ENCODE measurements at places on chromosomes 7 and 10.

GRCh38 chr10:132571650-132572544 is 34.3 kb downstream of the INPP5A start:
- no peak overlapping the region for H3K4me3 ChIP-seq
- DNase-seq: peak; percentile 92
- no peaks in the 10 kb centered on the region for H3K4me1 ChIP-seq
- H3K27ac ChIP-seq: peak overlapping the region; percentile 60

DNA sequence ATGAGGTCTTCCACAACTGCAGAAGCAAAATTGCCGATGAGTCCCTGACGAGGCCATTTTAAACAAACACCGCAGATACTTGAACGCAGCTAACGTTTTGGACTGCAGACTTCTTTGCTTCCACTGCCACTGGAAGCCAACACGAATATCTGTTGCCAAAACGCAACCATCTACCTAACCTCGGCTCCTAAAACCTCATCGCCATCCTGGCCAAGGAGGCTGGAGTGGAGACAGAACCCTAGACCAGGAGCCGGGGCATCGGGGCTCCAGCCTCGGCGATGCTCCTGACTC is 493 bp downstream of the WDR91 start:
- peak overlapping the region; percentile 96 for H3K27ac ChIP-seq
- peaks cover 28% of the 10 kb centered on the region for H3K4me1 ChIP-seq
- H3K27me3 ChIP-seq: no peaks in the 10 kb centered on the region
- no peaks in the 10 kb centered on the region for H3K36me3 ChIP-seq
- no peak for DNase-seq
- peak overlapping the region; percentile 94 for H3K4me3 ChIP-seq

DNA sequence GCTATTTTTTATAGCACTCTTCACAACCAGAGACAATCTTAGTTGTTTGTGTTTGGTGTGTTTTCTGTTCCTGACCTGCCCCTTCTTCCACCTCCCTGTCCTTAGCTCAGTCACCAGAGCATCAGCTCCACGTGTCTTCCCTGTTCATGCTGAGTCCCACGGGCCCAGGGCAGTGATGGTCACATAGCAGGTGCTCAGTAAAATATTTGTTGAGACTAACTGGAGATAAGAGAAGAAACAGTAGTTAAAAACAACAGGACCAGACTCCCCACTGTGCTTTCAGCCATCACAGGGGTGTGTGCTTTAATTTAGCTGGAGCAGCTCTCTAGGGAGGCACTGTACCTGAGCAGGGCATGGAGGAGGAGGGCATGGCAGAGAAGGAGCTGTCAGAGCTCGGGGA is 307.3 kb upstream of the ZNF32 start:
- peaks cover 12% of the 10 kb centered on the region for H3K27me3 ChIP-seq
- DNase-seq: no peak
- no peaks in the 10 kb centered on the region for H3K4me1 ChIP-seq
- H3K4me3 ChIP-seq: no peak overlapping the region

DNA sequence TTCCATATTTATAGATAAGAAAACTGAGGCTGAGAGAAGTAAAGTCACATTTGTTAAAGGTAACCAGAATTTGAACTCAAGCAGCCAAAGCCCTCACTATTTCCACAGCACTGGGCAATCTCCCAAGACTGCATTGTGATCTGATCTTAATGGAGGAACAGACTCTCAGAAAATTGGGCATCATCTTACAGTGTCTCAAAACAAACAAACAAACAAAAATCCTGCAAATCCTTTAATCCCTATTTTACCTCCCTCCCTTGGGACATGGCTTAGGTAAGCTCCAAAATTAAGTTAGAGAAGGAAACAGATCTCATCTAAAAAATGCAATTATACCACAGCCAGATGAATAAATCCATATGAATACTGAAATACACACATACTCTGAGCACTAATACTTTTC is 57.5 kb downstream of the FHIP2A start:
- peaks cover 19% of the 10 kb centered on the region for H3K27me3 ChIP-seq
- H3K4me1 ChIP-seq: peaks cover 22% of the 10 kb centered on the region
- H3K4me3 ChIP-seq: no peak overlapping the region

DNA sequence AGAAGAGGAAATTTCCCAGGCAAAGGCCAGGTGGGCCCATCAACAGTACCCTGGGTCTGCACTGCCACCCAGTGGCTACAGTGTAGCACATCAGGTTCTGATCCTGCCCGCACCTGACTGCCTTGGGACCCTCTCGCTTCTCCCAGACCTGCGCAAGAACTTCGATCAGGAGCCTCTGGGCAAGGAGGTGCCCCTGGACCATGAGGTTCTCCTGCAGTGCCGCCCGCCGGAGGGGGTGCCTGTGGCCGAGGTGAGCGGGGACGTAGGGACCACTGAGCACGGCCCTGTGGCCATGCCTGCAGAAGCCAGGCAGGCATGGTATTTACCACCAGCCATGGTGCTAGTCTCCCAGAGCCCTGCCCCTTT is 33.9 kb upstream of the SLC29A3 start:
- no peaks in the 10 kb centered on the region for H3K27me3 ChIP-seq
- DNase-seq: peak; percentile 45

DNA sequence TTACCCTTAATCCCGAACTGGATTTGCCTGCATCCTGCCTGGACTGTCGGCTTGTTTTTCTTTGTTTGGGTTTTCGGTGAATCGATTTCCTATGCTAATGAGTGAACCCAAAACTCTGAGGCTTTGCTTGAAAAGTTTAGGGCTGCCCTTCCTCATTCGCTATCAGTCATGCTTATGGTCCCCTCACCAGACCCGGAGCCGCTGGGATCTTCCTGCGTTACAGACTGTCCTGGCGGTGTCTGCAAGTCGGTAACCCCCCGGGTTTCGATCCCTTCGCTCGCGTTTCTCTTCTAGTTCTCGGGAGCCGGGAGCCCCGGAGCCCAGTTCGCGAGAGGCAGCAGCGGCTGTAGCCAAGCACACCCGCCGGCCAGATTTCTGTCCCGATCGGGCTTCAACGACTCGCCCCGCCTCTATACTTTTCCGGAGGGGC is 2.2 kb downstream of the EMX2 start:
- H3K27ac ChIP-seq: peak overlapping the region; percentile 80
- peaks cover 90% of the 10 kb centered on the region for H3K27me3 ChIP-seq
- H3K36me3 ChIP-seq: peaks cover 3% of the 10 kb centered on the region
- no peak overlapping the region for H3K4me3 ChIP-seq

DNA sequence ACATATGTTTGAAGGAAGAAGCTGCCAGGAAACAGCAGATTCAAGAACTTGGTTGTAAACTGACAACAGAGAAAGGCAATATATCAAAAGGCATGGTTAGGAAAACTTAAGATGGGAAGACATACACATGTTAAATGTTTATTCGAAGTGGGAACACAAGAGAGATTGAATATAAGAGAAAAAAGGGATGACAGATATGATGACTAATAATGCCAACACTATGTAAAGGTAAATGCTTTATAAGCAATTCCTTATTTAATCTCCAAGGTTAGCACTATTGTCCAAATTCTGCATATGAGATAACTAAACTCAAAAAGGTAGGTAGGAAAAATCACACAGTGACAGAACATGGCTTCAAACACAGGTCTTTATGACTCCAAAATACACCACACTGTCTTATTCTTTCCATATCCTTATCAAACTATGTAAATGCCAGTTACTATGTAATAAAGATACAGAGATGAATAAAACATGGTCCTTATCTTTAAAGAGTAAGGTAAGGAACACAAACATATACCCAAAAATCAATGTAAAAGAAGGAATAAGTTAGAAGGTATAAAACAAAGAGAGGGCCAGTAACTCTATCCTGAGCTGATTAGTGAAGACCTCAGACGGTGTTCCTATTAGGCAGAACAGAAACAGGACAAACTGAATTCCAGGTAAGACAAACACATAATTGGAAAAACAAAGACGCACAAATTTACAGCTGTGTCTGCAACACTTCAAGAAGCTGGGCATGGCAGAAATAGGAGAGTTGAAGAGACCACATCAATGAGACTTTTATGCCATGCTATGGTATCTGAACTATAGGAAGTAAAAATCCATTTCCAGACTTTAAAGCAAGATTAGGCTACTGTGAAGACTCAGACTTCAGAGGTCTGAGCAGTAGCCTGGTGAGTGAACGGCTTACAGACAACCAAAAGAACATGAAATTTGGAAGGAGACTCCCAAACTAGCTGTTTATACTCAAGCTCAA is 56.1 kb downstream of the ABI1 start:
- no peaks in the 10 kb centered on the region for H3K27me3 ChIP-seq
- peaks cover 43% of the 10 kb centered on the region for H3K4me1 ChIP-seq
- H3K4me3 ChIP-seq: no peak overlapping the region
- peaks cover 33% of the 10 kb centered on the region for H3K36me3 ChIP-seq
- DNase-seq: no peak

DNA sequence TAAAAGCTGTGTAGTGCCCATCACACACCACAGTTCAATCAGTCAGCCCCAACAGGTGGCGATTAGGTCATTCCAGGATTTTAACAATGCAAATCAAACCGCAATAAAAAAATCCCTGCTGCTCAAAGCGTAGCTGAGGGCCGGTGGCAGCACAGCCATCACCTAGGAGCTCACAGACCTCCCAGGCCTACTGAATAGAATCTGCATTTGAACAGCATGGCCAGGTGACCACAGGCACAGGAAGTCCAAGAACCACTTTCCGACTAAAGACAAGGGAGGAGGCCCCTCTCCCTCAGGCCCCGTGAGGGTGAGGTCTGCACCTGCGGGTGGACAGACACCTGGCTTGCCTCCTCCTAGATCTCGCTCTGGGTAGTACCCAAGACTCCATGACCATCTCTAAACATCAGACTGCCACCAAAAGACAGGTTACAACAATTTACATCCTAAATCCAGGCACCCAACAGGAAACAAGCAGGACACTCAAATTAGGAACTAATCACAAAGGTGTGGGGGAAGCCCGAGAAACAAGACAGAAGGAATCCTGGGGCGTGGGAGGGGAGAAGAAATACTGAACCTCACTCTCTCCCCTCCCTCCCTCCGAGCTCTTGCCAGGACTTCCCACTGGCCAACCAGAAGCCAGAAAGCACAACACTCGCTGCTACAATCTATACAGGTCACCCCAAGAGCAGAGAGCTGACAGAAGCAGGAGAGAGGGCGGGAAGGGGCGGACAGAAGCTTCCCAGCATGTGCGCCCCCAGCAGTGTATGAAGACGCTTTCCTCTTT is 19.2 kb downstream of the GNA12 start:
- H3K27me3 ChIP-seq: peaks cover 2% of the 10 kb centered on the region
- peaks cover 17% of the 10 kb centered on the region for H3K4me1 ChIP-seq
- no peak for DNase-seq
- no peak overlapping the region for H3K4me3 ChIP-seq
- no peaks in the 10 kb centered on the region for H3K36me3 ChIP-seq

DNA sequence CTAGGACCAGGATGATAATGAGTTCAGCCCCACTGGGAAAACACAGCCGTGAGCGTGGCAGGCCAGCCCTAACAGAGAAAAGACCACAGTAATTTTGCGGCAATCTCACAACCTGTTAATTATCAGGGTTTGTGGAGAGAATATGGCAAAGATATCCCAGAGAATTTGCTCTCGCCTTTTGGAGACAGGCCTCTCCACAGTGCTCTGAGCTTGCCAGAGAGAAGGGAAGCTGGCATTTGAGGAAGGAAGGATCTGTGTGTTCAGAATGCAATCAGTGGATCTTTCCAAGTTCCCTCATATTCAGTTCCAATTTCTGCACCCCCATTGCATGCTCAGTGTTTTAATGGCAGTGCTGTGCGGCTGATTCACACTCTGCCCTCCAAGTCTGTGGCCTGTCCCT is 60.2 kb downstream of the PLPP4 start:
- H3K27me3 ChIP-seq: no peaks in the 10 kb centered on the region
- no peak overlapping the region for H3K4me3 ChIP-seq
- no peak for DNase-seq
- H3K27ac ChIP-seq: no peak overlapping the region
- H3K36me3 ChIP-seq: no peaks in the 10 kb centered on the region
- H3K4me1 ChIP-seq: no peaks in the 10 kb centered on the region

- peaks cover 34% of the 10 kb centered on the region for H3K36me3 ChIP-seq
- peaks cover 4% of the 10 kb centered on the region for H3K4me1 ChIP-seq
- H3K27ac ChIP-seq: no peak overlapping the region
- no peak for DNase-seq
These were observed 104.9 kb downstream of the KMT2E start for GRCh38 chr7:105118612-105119600.

GRCh38 chr10:122112625-122113160 is 123.7 kb downstream of the TACC2 start:
- no peak overlapping the region for H3K4me3 ChIP-seq
- H3K27me3 ChIP-seq: peaks cover 57% of the 10 kb centered on the region
- peaks cover 3% of the 10 kb centered on the region for H3K4me1 ChIP-seq
- DNase-seq: no peak
- no peak overlapping the region for H3K27ac ChIP-seq

GRCh38 chr10:126956712-126957108 is 51.5 kb downstream of the DOCK1 start:
- no peaks in the 10 kb centered on the region for H3K27me3 ChIP-seq
- no peak overlapping the region for H3K4me3 ChIP-seq
- H3K4me1 ChIP-seq: no peaks in the 10 kb centered on the region
- no peak overlapping the region for H3K27ac ChIP-seq
- DNase-seq: no peak

DNA sequence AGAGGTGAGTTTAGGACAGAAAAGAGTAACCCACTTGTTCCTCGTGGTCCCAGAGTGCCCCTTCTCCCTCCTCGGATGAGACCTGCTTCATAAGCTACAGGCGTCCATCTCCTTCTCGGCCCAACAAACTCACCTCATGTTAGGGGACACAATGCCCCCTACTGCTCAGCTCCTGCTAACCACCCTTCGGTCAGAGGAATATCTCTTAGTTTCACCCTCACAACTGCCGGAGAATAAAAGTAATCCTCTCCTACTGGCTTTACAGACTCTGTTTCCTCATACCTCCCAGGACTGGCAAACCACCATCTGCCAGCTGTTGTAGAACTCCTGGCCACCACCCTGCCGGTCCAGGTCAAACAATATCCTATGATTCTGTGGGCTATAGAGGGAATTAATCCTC is 3.2 kb downstream of the AKR1B15 start:
- no peak overlapping the region for H3K4me3 ChIP-seq
- no peak overlapping the region for H3K27ac ChIP-seq
- H3K27me3 ChIP-seq: peaks cover 28% of the 10 kb centered on the region
- DNase-seq: no peak

- H3K4me3 ChIP-seq: no peak overlapping the region
- peaks cover 72% of the 10 kb centered on the region for H3K36me3 ChIP-seq
- no peaks in the 10 kb centered on the region for H3K27me3 ChIP-seq
These were observed 285.2 kb downstream of the USP6NL start for GRCh38 chr10:11326241-11326640.

DNA sequence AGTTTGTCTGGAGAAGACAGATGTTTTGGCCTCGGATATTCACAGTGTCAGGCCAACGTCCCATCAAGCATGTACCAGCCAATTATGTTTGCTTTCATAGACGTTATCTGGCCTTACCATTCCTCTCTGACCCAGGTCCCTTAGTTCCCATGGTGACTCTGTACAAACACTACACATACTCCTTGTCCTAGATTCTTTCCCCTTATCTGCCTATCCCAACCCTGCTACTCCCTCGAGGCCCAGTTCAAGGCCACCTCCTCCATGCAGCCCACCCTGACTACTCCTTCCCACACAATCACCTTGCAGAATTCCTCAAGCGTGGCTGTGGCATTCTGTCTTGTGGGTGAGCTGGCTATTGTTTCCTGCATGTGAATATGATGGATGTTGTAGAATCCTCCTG is 155.2 kb downstream of the PRKAG2 start:
- no peak for DNase-seq
- H3K4me1 ChIP-seq: peaks cover 7% of the 10 kb centered on the region

All from activated CD8-positive, alpha-beta memory T cell treated with anti-CD3 and anti-CD28 coated beads, Interleukin-2, amount 10 ng/mL, durations not matched to agents 7 days and 5 days (primary cell).